Kasumi-1 (cell line): ENCODE measurements at places on chromosomes 2 and 18.

- DNase-seq: no peak
Observed at GRCh38 chr2:48043746-48044145, 137.4 kb upstream of the FBXO11 start.

- peak; percentile 87 for DNase-seq
Observed at GRCh38 chr2:142877216-142877838, at the start of gene KYNU. Gene KYNU, plus strand, starts transcription at chr2:142877664. Its CDS starts 7,704 bp downstream, at chr2:142885368.

DNA sequence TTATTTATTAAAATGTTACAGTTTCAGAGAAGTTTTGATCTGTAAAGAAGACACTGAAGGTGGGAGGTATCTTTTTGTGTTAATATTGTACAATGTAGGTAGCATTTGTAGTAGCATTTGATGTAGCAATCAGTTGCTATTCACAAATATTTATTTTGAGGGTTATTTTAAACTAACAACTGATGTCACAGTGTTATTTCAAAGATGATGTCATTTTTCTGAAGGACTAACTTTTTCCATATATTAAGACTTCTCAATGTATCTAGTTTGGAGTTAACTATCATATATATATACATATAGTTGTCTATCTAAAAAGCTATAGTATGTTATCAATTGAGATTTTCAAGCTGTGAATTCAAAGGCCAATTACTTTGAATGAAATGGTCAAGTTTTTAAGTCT lies 1003.3 kb downstream of the DSC3 start:
- DNase-seq: no peak

DNA sequence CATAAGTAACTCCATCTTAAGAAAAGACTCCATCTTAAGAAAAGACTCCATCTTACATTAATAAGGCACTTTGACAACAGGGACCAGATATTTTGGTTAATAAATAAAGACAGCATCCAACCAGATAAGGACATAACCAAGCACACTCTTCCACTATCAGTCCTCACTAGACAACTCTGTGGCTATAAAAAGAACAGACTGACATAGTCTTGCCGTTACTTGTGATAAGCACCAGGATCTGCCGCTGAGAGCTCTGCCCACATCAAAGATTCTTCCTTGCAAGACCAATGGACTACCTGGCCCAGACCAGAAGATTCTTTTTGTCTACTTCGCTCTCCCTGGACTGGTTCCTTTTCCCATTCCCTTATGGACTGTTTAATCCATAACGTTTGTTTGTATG lies 667.4 kb downstream of the NYAP2 start:
- no peak for DNase-seq

DNA sequence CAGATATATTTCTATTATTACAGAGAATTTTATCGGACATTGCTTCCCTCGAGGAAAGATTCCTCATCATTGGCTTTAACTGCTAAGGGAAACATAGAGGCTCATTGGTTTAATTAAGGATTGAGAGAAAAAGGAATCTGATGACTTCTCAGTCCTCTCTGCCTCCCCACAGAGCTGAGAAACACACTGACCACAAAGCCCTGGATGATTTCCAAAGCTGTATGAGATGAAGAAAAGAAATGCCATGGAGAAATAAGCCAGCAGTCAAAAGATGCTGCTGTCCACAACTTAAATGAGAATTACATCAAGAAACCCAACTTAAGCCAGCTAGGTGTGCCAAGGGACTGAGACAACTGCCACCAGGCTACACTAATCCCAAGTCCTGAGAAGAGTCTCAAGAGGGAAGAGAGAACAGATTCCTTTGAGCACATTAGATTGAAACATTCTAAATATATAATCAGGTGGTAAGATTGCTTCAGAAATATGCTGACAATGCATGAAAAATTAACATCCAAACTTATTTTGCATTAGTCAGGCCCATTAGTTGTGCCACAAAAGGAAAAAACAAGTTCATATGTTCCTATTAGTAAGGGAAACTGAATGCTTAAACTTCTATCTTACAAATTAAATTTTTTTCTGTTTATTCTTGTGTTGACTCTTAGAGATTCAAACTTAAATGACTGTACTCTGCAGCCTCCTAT lies 308.1 kb upstream of the CYRIA start:
- DNase-seq: no peak
